ENCODE measurements at places on chromosomes 6 and 20.

DNA sequence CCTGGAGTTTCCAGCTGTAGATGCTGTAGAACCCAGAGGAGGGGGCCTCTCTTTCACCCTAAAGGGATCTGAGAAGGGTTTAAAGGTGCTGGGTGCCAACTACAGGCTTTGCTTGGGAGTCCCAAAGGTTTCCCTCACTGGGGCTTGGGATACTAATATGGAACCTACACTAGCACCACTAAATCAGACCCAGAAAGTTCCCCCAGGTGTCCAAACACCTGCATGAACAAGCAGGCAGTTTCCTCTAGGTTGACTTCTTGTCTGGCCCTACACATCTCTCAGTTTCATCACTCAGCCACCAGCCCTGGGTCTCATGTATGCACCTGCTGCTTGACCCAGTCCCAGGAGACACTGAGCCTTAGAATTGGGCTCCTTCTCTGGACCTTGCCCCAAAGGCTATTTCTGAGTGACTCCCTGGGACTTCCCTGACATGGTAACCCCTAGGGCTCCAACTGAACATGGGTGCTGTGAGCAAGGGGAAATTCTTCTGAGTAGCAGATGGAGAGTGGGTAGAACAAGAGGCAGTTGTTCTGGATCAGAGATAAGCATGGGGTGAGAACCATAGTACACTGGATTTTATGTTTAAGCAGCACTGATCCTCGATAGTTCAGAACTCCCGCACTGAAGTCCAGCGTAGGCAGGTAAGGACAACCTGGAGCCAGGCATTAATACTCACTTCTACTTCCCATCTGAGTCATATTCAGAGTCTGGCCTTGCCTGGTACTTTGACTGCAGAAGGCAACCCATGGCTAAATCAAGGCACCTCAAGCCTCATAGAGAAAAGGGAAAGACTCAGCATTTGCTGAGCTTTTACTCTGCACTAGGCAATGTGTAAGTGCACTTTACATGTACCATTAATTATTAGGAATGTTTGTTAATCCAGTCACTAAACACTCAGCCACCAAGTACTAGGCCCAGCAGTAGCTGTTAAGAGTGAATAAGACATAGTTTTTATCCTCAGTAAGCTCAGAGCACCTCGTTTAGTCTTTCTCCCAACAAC is 16.8 kb downstream of the BCL2L1 start:
- no peak for DNase-seq

GRCh38 chr6:157535340-157536222 is 154.6 kb downstream of the ZDHHC14 start:
- peak; percentile 9 for DNase-seq

DNA sequence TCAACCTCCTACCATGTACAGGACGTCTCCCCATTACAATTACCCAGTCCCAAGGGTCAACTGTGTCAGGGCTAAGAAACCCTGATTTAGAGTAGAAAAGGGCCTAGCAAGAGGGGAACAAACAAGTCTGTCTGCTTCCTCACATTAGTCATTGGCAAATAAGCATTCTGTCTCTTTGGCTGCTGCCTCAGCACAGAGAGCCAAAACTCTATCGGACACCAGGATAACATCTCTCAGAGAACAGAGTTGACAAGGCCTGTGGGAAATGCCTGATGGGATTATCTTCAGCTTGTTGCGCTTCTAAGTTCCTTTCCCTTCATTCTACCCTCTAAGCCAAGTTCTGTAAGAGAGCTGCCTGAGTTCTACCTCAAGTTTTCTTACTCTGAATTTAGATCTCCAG is 19.0 kb upstream of the VSX1 start:
- no peak for DNase-seq

- DNase-seq: no peak
These were observed 1.1 kb downstream of the NFATC2 start for GRCh38 chr20:51541189-51542032.

GRCh38 chr6:10000551-10000950 is 414.3 kb downstream of the TFAP2A start:
- DNase-seq: no peak

GRCh38 chr20:20103486-20103885 is 51.2 kb downstream of the CFAP61 start:
- DNase-seq: no peak

- DNase-seq: no peak
These were observed 21.6 kb downstream of the NAPB start for GRCh38 chr20:23399568-23400241.

- no peak for DNase-seq
These were observed 148.0 kb downstream of the TMEM200A start for GRCh38 chr6:130513770-130514169.

- DNase-seq: no peak
These were observed 286.0 kb upstream of the CDH4 start for GRCh38 chr20:60966031-60966430.

GRCh38 chr6:161622779-161623178 is 348.9 kb upstream of the AGPAT4 start:
- no peak for DNase-seq

GRCh38 chr20:20941468-20941889 is 164.7 kb downstream of the LINC00237 start:
- no peak for DNase-seq

- no peak for DNase-seq
These were observed 513.2 kb upstream of the MAN1A1 start for GRCh38 chr6:119862719-119863118.

- DNase-seq: no peak
These were observed 3.4 kb upstream of the ZNFX1 start for GRCh38 chr20:49281059-49281912.

GRCh38 chr20:34987288-34988190 is 31.9 kb downstream of the MYH7B start:
- DNase-seq: no peak

DNA sequence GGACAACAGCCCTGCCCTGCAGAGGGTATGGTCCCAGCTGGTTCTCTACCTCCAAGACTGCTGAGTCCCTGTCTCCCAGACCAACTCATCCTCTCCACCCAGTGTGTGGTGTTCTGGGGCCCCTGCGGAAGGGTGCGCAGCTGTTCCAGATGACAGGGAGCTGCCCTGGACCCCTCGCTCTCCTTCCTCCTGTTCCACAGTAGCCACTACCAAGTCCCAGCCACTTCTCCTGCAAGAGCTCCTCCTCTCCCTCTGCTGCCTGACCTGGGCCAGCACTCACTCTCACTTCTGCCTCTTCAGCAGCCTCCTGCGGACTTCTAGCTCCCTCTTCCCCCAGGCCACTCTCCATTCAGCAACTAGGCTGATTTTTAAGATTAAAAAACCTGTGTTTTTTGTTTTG is 40.1 kb upstream of the TMEM181 start:
- no peak for DNase-seq

DNA sequence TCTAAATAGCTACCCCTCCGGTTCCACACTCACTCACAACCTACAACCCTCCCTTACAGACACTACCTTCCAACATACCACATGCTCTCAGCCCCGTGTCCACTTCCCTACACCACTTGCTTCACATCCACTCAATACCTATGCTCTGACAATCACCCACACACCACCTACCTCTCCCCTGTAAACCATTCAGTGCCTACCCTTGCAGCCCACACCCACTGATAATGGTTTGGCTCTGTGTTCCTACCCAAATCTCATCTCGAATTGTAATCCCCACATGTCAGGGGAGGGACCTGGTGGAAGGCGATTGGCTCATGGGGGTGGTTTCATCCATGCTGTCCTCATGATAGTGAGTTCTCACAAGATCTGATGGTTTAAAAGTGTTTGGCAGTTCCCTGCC is 9.8 kb upstream of the ZNF343 start:
- no peak for DNase-seq

- DNase-seq: no peak
These were observed 4.1 kb downstream of the LINC00237 start for GRCh38 chr20:21101932-21102575.

DNA sequence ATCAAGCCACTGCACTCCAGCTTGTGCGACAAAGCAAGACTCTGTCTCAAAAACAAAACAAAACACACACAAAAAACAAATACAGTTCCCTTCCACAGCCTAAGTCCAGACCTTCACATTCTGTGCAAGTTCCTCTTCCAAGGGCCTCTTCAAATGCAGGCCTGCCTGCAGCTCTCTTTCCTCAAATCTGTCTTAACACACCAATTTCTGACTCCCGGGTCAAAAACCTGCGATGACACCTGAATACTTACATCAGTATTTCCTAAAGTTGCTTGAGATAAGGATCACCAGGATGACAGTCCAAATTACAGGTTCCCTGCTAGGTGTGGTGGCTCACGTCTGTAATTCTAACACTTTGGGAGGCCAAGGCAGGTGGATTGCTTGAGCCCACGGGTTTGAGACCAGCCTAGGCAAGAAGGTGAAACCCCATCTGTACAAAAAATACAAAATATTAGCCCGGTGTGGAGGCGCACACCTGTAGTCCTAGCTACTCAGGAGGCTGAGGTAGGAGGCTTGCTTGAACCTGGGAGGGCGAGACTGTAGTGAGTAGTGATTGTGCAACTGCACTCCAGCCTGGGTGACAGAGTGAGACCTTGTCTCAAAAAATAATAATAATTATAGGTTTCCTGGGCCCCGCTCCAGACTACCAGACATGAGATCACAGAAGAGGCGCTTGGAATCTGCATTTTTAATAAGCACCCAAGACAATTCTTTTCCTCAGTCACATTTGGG is 8.8 kb upstream of the PARD6B start:
- DNase-seq: no peak

GRCh38 chr20:21302664-21303060 is 469 bp upstream of the XRN2 start:
- no peak for DNase-seq

GRCh38 chr6:166277018-166277417 is 31.2 kb downstream of the PRR18 start:
- DNase-seq: no peak

- no peak for DNase-seq
These were observed 16.4 kb upstream of the SLC22A2 start for GRCh38 chr6:160274871-160275510.

DNA sequence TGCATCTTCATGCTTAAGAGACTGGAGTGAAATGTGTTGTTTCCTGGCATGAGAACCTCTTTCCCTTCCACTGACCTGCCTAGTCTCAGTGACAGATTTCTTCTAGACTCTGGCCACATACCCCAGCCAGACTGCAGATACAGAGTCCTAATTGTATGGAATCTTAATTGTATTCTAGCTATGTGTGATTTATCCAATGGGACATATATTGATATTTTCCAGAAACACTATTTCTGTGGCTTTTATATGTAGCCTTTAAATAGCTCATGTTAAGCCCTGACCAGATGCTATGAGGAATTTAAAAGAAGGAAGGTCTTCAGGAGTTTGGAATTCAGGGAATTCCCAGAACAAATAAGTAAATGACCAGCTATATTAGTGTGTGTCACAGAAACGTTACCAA is 99.0 kb downstream of the FIG4 start:
- DNase-seq: peak; percentile 54

- no peak for DNase-seq
These were observed 48.6 kb downstream of the ABHD12 start for GRCh38 chr20:25341716-25342680.

- DNase-seq: no peak
These were observed 50.9 kb downstream of the BANF2 start for GRCh38 chr20:17750722-17751045.

DNA sequence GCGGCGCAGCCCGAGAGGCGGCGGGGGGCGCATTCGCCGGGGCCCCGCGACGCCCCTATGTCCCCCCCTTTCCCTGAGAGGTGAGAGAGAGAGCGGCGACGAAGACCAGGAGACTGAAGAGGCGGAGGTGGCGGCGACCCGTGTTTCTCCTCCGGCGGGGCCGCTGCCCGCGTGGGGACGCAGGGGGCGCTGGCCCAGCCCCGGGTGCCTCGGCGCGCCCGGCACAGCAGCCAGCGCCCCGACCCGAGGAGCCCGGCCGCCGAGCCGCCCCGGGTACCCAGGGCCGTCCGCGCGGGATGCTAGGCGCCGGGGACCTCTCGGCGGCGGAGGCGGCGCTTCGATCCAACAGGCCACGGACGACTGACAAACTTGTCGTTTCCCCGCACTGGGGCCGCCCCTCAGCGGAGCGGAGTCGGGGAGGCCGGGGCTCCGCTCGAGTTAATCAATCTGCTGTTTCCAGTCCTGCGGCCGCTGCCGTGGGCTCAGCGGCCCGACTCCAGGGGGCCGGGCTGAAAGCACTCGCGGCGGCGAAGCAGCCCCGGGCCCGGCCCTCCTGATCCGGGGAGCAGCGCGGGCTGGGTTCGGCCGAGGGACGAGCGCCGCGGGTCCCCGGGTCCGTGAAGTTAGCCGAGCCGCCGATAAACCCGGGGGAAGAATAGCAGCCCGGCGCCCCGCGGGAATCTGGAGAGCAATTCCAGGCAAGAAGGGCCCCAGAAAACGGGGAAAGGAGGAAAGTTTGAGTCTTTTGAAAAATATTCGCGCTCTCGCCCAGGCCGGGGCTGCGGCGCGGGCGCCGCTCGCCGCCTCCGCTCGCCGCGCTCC is 631 bp downstream of the MDGA1 start:
- peak; percentile 16 for DNase-seq
